ENCODE measurements at places on chromosomes 16 and 17.

DNA sequence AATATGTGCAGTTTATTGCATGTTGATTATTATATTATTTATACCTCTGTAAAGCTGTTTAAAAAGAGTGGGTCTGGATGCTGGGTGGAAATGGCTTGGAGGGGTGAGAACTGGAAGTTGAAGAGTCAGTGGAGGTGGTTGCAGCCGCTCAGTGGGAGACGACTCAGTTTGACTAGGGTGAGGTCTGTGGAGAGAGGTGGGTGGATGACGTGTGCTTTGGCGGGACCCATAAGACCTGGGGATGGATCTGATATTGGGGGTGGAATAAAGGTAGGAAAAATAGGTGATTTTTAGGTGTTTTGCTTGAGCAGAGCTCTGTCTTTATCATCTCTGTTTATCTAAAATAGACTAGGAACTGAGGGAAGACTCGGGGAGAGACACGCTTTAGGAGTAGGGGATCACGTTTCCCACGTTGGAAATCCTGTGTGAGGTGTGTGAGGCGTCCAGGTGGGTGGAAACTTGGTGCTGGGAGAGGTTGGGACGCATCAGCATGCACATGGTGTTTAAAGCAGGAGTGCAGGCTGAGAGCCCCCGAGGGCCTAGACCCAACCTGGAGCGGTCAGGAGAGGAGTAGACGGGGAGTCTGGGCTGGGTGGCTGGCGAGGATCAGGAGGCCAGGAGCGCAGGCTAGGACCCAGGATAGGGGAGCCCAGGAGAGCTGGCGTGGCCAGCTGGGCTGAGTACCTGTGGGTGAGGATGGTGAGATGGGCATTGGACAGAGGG, 17.2 kb downstream of the NT5M start:
- DNase-seq: no peak

GRCh38 chr16:66898207-66898606, 17.9 kb downstream of the PDP2 start:
- DNase-seq: peak; percentile 51

GRCh38 chr17:17341452-17341851, 38.3 kb downstream of the NT5M start:
- no peak for DNase-seq

DNA sequence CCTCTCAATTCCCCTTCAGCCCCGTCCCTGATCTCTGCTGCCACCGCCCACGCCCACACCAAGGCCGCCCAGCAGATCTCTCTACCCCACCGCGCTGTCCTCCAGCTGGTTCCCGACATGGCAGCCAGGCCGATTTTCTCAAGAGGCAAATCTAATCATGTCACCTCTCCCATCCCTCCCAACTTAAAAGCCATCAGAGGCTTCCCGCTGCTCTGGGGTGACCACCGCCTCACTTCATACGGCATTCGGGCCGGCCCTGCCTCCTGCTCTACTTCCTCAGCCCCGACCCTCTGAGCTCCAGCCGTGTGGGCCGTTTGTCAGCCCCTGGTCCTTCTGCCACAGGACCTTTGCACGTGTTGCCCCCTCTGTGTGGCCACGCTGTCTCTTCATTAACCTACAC, 63.2 kb downstream of the RPH3AL start:
- DNase-seq: no peak

DNA sequence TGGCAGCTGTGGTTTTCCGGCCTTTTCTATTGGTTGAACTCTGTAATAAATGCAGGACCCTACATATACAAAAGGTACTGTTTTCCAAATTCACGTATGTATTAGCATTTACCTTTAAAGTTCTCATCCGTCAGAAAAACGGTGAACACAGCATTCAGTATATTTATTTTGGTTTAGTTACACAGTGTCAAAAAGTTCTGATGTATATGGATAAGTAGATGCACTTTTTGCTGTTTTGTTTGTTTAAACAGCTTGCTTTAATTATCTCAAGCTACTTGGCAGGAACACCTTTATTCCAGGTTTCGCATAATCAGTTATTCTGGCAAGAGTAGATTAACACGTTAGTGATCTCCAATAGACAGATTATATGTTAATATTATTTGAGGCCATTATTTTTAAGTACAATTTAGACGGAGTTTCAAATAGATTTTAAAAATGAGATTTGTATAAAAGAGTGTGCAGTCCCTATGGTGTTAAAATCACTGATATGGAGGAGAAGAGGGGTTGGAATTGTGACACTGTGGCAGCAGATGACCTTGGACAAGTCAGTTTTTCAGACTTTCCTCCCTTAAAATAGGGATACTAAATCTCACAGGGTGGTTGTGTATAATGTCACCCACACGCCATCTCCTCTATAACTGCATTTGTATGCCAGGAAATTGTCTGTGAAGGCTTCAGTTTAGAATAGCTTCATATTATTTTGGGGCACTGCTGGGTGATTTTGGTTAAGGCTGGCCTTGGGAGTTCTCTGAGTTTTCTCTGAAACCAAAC, 2.1 kb downstream of the HERPUD1 start:
- no peak for DNase-seq

- DNase-seq: no peak
Measured at GRCh38 chr17:75318615-75319222, 29.5 kb upstream of the SLC25A19 start.

DNA sequence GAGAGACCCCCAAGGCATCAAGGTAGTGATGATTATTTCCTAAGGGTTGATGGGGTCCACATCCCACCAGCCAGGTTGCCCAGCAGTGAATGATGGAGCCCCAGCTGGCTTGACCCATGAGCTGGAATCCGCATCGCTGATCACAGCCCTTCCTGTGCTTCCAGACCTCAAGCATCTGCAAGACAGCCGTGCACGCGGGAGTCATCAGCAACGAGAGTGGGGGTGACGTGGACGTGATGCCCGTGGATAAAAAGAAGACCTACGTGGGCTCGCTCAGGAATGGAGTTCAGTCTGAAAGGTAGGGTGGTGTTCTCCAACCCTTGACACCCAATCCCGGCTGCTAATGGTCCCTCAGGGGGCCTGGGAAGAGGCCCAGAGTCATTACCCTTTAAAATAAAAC, 69.3 kb downstream of the CRISPLD2 start:
- no peak for DNase-seq

- no peak for DNase-seq
Measured at GRCh38 chr17:31568539-31568938, 177.1 kb downstream of the RAB11FIP4 start.

DNA sequence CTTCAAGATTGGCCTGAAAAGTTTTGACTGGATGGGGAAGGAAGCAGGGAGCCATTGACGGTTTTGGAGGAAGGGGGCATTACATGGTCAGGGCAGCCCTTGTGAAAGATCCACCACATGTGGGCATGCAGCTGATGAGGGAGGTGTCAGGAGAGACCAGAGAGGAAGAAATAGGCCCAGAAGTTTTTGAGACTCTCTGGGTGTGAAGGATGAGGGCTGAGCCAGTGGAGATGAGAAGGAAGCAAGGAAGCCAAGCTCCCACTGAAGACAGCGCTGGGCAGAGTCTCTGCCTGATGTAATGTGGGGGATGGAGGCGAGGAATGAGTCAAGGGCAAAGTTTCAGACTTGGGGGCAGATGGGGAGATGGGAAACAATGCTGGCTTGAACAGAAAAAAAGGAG, 530 bp downstream of the CCL17 start:
- no peak for DNase-seq

DNA sequence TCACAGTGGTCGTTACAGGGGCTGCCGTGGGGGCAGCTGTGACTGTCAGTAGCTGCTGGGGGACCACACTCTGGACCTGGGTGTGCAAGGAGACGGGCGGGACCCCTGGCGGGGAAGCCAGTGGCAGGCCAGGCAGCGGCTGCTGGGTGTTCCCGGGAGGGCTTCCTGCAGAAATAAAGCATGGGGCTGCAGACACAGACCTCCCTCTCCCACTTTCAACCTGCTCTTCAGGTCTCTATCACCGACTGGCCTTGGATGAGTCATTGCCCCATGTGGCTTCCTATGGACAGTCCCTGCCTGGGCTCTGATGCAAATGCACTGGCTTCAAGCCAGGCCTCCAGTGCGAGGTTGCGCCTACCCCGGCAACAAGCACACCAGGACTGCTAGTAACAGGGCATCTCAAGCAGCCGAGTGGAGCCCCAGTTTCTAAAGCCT, 17.2 kb downstream of the SREBF1 start:
- DNase-seq: peak; percentile 93

Data from ELR (cell line).